Cerebellar nuclear complex (tissue), 1 donor: ENCODE measurements at places on chromosomes 16 and 17.
A peak's percentile ranks its signal among the peaks of the same experiment; 100 is the strongest.

DNA sequence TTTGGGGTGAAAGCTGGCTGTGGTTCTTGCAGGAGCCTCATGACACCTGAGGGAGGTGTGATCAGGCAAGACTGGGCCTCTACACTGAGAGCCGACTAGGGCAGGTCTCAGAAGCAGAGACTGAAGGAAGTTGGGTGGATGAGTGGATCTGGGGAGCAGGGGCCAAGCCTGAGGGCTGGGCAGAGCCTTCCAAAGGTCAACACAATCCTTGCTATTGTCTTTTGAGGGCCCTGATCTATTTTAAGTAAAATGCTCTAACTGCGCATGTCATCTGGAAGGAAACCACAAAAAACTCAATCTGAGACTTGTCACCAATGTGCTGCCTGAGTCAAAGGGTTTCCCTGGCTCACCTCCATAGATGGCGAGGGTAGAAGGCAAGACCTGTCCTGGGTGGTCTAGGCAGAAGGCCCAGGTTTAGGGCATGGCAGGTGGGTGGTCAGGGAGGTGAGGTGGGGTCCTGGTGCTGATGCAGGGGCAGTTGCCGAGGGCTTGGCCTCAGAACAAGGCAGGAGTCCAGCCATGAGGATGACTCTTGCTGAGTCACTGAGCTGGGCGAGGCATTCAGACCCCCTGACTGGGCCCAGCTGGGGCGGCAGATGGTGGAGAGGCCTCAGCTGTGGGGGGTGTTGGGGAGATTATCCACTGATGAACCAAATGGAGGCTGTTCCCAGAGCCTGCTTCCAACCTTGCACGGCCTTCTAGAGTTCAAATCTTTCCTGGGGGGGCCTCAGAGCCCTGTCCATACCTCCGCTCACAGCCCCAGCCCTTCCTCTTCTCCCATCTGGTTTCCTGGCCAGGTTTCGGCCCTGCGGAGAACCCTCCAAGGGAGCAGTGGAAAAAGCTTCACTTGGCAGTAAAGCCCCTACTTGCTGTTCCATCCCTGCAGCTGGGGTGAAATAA, 5.1 kb downstream of the MVP start:
- peak; percentile 95 for DNase-seq

- DNase-seq = no peak
These were observed 695.4 kb upstream of the KIF2B start for GRCh38 chr17:53127331-53127730.

DNA sequence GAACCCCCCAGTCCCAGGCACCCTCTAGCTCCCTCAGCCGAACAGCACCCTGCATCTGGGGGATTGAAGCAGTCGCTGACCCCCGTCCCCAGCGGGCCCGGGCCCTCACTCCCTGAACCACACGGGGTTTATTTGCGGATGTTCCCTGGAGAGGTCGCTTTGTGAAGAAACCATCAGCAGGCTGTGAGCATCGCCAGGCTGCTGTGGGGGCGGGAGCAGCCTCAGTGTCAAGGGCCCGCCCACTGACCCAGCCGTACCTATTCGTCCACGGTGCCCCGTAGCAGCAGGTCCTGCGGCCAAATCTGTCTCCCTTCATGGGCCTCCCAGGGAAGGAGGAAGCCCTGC, 6.4 kb upstream of the RAB40C start:
- no peak for DNase-seq

DNA sequence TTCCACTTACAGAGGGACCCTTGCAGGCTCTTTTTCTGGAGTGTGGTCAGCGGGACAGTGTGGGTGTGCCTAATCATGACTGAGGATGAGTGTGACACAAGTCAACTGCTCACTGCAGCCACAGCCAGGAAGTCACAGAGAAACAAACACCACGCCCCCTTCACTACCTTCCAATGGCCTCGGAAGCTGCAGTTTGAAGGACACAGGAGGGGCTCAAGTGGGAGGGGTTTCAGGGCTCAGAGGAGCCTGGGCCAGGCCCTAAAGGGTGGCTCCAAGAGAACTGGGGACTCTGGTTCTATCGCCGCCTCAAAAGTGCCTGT, 116.2 kb upstream of the SDK2 start:
- DNase-seq = no peak

DNA sequence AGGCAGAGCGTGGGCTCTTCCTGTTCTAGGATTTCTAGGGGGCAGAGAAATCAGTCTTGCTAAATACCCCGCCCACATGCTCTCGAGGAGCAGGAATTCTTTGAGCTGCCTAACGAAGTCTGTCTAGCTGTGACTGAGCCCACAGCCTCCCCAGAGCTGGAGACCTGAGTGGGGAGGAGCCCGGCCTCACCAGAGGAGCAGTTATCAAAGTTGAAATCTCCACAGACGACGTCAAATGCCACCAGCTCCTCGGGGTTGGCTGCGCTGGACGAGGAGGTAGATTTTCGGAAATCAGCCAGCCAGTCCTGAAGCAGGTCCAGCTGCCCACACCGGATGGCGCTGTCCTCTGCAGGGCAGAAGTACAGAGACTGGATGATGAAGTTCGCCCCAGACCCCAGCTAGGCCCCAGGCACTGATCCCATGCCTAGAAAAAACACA, 53.8 kb downstream of the PRMT7 start:
- DNase-seq = no peak

GRCh38 chr17:62800585-62800984, 7.5 kb downstream of the MARCHF10 start:
- no peak for DNase-seq

- no peak for DNase-seq
These were observed 23.5 kb downstream of the TANC2 start for GRCh38 chr17:62989501-62989900.

DNA sequence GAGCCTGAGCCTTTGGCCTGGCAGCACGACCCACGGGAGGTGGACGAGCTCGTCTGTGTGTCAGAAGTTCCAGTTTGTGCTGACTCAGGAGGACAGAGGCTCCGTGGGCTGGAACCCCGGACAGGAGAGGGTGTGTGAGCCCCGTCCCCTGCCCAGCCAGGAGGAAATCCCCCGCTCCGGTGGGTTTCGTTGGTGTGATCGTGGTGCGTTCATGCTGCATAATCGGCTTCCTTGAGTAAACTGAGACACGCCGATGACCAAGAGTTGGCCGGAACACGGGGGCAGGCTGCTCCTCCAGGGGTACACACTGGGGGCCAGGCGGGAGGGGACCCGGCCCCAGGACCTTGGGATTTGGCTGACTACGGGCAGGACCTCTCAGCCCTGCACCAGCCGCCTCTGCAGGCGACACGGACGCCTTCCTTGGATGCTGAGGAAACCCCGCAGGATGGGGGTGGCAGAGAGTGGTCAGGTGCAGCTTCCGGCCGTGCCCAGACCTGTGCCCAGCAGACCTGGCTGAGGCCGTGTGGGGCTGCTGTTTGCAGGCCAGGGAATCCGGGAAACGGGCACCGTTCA, 8.5 kb downstream of the METRNL start:
- no peak for DNase-seq

GRCh38 chr17:82658331-82658730, 10.1 kb upstream of the WDR45B start:
- DNase-seq = no peak

- no peak for DNase-seq
These were observed 26.0 kb downstream of the CD300LF start for GRCh38 chr17:74686761-74687160.

GRCh38 chr16:84054916-84055315, 12.3 kb upstream of the SLC38A8 start:
- no peak for DNase-seq

- no peak for DNase-seq
These were observed 145.6 kb downstream of the CCDC182 start for GRCh38 chr17:57599271-57600045.

DNA sequence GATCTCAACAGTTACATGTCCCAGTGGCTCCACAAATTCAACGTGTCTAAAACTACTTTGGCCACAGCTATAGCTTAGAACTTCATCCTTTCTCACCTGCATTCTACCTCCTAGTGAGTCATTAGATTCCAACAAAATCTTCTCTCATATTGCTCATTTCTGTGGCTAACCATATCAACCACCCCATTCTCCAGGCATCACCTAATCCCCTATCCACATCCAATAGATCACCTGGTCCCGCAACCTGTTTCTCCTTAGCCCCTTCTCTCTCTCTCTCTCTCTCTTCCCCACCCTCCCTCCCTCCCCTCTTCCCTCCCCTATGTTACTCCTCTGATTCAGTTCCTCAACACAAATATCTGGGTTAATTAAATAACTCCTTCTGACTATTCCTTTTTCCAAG, 64.6 kb downstream of the ANKFN1 start:
- no peak for DNase-seq

- no peak for DNase-seq
These were observed 12.2 kb downstream of the PIK3R5 start for GRCh38 chr17:8953156-8953885.

- DNase-seq = peak; percentile 48
These were observed 1.2 kb upstream of the HSF4 start for GRCh38 chr16:67163164-67163998.

GRCh38 chr16:1982013-1982433, 754 bp upstream of the NOXO1 start:
- no peak for DNase-seq

DNA sequence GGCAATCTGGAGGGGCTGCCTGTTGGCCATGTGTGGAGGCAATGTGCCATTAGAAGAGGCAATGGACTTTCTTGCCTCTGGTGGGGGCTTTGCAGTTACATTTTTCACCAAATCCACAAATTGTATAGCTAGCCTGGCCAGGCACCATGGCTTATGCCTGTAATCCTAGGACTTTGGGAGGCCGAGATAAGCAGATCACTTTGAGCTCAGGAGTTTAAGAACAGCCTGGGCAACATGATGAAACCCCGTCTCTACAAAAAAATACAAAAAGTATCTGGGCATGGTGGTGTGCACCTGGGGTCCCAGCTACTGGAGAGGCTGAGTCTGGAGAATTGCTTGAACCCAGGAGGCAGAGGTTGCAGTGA, 2.7 kb upstream of the RNF112 start:
- DNase-seq = no peak

DNA sequence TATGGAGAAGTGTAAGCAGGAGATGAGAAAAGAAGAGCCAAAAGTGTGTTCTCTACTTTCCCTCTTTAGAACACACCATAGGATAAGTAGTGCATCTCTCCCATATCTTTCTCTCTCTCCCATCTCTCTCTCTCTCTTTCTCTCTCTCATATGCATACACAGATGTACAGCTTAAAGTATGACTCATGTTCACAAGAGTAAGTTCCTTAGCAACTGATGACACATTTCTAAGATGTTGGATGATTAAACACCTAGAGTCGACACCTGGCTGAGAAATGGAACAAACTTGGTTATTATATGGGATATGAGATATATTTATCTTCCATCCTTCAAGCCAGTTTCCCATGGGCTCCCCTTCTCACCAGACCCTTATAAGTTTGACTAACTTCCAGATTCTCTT, 113.5 kb downstream of the TMEM132E start:
- DNase-seq = no peak
